Umbilical cord (tissue), 2 donors: ENCODE measurements at places on chromosomes 4 and X.

DNA sequence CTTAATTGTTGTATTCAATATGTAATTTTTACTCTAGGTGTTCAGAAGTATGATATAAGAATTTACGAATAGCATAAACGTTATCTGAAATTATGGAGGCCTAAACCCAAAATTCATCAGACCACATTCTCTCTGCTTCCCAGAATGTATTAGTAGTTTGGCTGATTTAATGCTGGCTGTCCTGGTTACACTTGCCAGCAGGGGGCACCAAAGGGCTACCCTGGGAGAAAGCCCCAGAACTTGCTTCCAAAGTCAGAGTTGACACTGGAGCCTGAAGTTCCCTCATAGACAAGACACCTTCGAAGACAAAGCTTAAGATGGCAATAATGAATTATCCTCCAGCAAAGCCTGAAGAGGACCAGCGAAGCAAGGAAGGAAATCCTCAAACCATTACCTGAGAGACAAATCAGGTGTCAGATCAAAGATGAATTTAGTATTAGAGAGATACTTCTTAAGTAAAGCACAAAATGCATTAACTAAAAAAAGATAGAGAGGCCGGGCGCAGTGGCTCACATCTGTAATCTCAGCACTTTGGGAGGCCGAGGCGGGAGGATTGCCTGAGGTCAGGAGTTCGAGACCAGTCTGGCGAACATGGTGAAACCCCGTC lies 11.3 kb upstream of the ANOS1 start:
- no peak for DNase-seq

DNA sequence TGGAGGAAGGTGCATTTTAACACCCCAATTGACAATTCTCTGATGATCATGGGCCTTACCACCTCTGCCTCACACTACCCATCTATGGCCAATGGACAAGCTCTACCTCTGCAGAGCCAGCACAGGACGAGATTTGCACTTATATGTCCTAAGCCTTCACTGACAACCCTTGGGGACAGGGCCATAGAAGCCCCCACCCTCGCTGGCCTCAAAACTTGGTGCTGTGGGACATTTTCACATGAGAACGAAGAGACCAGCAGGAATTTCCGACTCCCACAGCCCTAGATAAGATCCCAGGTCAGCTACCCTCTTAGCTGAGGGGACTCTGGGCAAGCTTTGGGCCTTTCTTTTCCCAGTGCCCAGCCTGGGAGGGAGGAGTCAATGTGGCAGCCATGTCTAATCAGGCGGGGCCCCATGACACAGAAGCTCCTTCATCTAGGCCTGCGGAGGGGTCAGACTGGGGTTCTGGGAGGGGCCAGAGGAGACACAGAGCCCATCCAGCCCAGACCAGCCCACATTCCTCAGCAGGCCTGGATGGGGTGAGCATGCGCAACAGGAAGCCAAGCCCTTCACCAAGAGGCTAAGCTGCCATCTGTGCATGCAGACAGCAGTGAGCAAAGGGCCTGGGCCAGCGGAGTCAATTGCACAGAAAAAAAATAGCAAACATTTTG lies 12.1 kb downstream of the PJA1 start:
- DNase-seq: peak; percentile 95

DNA sequence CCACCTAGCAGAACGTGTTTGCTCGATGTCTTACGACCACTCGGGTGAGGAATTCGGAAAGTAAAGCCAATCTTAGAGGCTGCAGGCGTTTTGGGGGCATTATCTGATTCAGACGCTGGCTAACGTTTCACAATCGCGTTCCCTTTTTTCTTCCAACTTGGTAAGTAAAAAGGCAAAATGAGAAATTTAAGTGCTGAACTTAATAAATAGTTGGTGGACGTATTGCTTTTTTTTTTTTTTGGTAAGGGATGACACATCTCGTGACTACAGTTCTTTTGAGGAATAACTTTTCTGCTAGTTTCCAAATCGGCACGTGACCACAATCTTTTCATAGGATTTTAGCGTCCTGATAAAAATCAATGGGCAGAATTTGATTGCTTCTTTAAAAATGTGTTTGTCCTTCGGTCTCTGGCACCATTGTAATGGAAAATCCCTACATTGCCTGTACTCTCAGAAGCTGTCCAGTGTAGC lies 848 bp downstream of the RAB9A start:
- DNase-seq: peak; percentile 40

- DNase-seq: no peak
Observed at GRCh38 chrX:87236830-87237440, 280.7 kb upstream of the KLHL4 start.

- no peak for DNase-seq
Observed at GRCh38 chr4:171919314-171919713, 106.1 kb downstream of the GALNTL6 start.
